ENCODE measurements at places on chromosomes 5 and 9. TPM values are rescaled to one million over a fixed set of nuclear protein-coding genes. Genes with fewer than 3 reads are reported as not detected.

DNA sequence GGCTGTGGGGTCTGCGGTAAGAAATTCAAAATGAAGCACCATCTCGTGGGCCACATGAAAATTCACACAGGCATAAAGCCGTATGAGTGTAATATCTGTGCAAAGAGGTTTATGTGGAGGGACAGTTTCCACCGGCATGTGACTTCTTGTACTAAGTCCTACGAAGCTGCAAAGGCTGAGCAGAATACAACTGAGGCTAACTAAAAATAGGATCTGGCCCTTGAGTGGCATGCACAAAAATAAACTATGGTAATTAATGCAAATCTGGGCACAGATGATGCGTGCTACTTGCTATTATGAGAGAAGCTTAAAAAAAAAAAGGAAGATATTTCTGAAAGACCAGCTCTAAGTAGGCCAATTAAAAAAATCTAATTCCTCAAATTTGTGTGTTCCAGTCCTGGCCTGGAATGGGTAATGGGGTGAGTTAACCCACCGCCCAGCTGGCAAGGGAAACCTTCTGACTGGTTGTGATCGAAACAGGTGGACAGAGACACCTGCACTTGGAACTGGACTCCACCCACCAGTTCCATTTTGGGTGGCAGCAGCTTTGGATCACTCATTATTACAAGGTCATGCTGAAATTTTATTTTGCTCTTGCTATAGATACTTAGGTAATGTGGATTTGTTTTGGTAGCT lies 26.6 kb upstream of the ZBTB34 start:
- peaks cover 7% of the 10 kb centered on the region for H3K36me3 ChIP-seq
- H3K27ac ChIP-seq = no peak overlapping the region
- H3K4me1 ChIP-seq = peaks cover 2% of the 10 kb centered on the region

The FOXB2 gene
- total RNA-seq = not detected

GRCh38 chr5:8773046-8773615 lies 772.7 kb downstream of the SEMA5A start:
- H3K27me3 ChIP-seq = no peaks in the 10 kb centered on the region
- no peaks in the 10 kb centered on the region for H3K4me1 ChIP-seq
- no peak overlapping the region for H3K4me3 ChIP-seq

DNA sequence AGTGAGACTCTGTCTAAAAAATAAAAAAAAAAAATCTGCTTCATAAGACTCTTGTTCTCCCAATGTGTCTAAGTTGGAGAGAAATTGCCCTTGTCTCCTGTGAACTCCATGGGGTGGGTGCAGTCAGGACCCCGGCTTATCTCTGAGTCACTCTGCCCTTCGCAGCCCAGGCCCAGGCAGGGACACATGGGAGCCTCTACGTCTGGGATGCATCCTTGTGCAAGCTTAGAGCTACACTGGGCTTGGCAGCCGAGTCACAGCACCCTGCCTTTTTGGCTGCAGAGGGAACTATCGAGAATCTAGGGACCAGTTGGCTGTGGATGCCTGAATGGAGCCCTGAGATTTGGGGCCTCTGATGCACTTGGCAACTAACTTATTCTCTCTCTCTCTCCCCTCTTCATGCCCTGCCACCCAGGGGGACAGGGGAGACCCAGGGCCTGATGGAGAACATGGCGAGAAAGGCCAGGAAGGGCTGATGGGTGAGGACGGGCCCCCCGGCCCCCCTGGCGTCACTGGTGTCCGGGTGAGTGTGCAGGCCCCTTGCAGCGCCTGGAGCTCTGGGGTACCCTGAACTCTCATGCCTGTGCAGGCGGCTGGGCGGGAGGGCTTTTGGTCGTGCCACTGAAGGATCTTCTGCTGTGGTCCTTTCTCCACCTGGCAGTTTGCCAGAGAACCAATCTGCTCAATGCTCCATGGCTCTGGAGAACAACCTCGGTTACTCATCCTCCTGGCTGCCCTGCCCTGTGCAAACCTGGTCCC lies 47.5 kb upstream of the ORM1 start:
- H3K4me1 ChIP-seq = no peaks in the 10 kb centered on the region
- H3K27me3 ChIP-seq = no peaks in the 10 kb centered on the region

DNA sequence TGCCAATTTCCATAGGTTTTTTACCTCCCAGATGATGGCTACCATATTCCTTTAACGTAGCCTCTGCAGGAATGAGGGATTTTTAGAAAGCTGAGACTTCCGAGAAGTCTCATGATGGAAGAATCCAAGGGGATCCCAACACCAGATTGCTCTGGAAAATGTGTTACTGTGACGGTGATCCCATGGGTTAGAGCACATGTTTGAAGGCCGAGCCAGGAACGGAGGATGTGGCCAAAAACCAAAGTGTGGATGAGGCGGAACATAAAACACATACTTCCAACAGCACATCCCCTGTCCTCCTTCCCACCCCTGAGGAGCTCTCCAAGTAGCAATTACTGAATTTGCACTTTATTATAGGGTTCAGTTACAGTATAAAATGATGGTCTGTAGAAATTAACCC lies 82.6 kb downstream of the GPR21 start:
- DNase-seq = no peak
- peaks cover 3% of the 10 kb centered on the region for H3K4me1 ChIP-seq
- H3K27ac ChIP-seq = no peak overlapping the region
- no peaks in the 10 kb centered on the region for H3K36me3 ChIP-seq
- H3K27me3 ChIP-seq = no peaks in the 10 kb centered on the region

- DNase-seq = no peak
- no peak overlapping the region for H3K4me3 ChIP-seq
- no peaks in the 10 kb centered on the region for H3K36me3 ChIP-seq
These were observed 6.6 kb upstream of the LMX1B start for GRCh38 chr9:126607086-126607485.

DNA sequence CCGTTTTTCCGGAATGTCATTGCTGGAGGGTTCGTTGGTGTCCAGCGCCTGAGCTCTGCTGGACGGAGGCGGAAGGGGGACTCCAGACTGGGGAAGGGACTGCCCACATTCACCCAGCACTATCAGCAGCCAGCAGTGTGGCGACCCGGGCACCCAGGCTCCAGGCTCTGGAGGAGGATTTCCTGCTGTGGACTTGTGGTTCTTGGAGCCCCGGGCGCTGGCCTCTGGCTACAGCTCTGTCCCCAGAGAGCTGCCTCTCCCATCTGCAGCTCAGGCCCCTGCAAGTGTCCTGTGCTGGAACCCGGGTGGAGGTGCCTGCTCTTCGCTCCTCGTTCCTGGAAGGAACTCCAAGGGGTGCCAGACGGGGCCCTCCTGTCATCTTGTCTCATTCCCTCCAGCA lies 152.6 kb downstream of the RGS3 start:
- H3K27me3 ChIP-seq = no peaks in the 10 kb centered on the region
- H3K4me3 ChIP-seq = no peak overlapping the region
- peak overlapping the region; percentile 94 for H3K27ac ChIP-seq
- no peaks in the 10 kb centered on the region for H3K4me1 ChIP-seq
- DNase-seq = no peak

The PDZD2 gene
- 18.0 TPM for total RNA-seq

- H3K27ac ChIP-seq = no peak within 1 kb of the TSS
- H3K27me3 ChIP-seq = no peaks in the 10 kb centered on the region
- no peaks in the 10 kb centered on the region for H3K4me1 ChIP-seq
- no peak for DNase-seq
- H3K4me3 ChIP-seq = peak within 1 kb of the TSS; percentile 37
- no peaks in the 10 kb centered on the region for H3K36me3 ChIP-seq
These were observed at the start of gene ARID3C for GRCh38 chr9:34628656-34629490. ARID3C (minus strand) TSS chr9:34629066; CDS start chr9:34628014, 1,052 bp downstream.

- peak; percentile 82 for DNase-seq
- H3K27ac ChIP-seq = no peak overlapping the region
- H3K4me3 ChIP-seq = no peak overlapping the region
- no peaks in the 10 kb centered on the region for H3K4me1 ChIP-seq
- H3K36me3 ChIP-seq = no peaks in the 10 kb centered on the region
- H3K27me3 ChIP-seq = no peaks in the 10 kb centered on the region
These were observed 45.4 kb upstream of the ZFR start for GRCh38 chr5:32489791-32490562.

DNA sequence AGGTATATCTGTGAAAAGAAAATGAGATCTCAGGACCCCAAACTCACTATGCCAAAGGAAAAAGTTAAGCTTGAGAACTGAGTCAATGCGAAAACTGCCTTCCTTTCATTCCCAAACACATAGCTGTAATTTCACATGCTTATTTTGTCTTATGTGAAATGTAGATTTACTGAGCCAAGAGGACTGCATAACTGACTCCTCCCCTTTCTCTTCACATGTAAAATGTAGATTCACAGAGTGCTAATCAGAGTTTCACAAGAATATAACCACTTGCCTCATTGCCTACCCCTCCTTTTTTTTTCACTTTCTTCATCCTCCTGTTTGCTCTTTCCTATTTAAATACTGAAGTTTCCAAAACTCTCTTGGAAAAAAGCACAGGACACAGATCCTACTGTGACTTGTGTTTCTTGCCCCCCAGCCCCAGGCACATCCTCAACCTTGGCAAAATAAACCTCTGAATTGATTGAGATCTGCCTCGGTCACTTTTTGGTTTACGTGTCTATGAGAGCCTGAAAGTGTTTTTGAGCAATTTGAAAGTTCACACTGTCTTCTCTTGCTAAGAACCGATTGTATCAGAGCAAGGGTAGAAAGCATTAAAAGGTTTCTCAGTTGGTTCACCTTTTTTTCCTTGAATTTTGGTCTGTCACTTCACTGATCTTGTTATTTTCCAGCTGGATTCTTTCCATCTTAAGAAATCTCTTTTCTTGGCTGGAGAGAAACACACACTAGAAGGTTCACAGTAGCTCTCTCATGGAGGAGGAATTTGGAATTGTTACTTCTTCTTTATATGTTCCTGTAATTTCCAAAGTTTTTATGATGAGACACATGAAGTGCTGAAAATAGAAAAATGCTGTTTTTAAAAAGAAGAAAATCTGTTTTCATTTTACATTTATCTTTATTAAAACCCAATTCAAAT lies 44.8 kb upstream of the SNAPC3 start:
- no peaks in the 10 kb centered on the region for H3K36me3 ChIP-seq
- H3K27me3 ChIP-seq = no peaks in the 10 kb centered on the region
- H3K4me3 ChIP-seq = no peak overlapping the region
- H3K4me1 ChIP-seq = no peaks in the 10 kb centered on the region
- DNase-seq = no peak
- no peak overlapping the region for H3K27ac ChIP-seq

GRCh38 chr5:36882250-36882649 lies 5.7 kb downstream of the NIPBL start:
- no peak overlapping the region for H3K27ac ChIP-seq
- H3K36me3 ChIP-seq = no peaks in the 10 kb centered on the region
- H3K4me3 ChIP-seq = no peak overlapping the region
- no peaks in the 10 kb centered on the region for H3K27me3 ChIP-seq
- DNase-seq = no peak

GRCh38 chr5:122413722-122414121 lies 101.7 kb downstream of the SNCAIP start:
- H3K27ac ChIP-seq = no peak overlapping the region
- no peak for DNase-seq
- H3K4me1 ChIP-seq = no peaks in the 10 kb centered on the region
- no peaks in the 10 kb centered on the region for H3K27me3 ChIP-seq
- H3K36me3 ChIP-seq = no peaks in the 10 kb centered on the region
- H3K4me3 ChIP-seq = no peak overlapping the region

The CTNND2 gene
- 0.24 TPM for total RNA-seq

The SH3GL2 gene
- total RNA-seq = not detected

The SNCB gene
- total RNA-seq = not detected

DNA sequence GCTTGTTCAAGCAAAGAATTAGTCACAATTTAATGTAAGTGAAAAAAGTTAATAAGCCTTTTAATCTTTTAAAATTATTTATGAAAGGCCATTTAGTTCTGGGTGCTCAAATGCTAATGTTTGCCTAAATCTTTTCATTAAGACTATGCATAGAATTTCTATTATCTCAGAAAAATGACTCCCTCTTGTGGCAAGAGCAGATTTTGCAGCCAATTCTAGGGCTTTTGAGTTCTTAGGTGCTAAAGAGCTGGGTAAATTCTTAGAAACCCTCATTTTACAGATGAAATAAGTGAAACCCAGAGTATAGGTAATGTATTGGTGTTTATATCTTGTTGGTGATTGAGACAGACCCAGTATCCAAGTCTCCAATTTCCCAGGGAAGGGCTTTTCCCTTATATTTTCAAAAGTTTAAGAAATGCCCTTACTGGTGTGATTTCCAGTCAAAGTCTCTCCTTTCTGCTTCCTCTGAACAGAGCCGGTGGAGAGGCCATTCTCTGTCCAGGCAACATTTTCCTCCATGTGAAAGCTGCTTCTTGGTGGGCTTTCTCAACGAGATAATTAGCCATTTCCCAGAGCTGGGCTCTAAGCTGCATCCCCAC lies 24.1 kb upstream of the PCSK5 start:
- no peaks in the 10 kb centered on the region for H3K36me3 ChIP-seq
- H3K4me3 ChIP-seq = no peak overlapping the region
- H3K27ac ChIP-seq = no peak overlapping the region

The C9orf50 gene
- 0.62 TPM for total RNA-seq

DNA sequence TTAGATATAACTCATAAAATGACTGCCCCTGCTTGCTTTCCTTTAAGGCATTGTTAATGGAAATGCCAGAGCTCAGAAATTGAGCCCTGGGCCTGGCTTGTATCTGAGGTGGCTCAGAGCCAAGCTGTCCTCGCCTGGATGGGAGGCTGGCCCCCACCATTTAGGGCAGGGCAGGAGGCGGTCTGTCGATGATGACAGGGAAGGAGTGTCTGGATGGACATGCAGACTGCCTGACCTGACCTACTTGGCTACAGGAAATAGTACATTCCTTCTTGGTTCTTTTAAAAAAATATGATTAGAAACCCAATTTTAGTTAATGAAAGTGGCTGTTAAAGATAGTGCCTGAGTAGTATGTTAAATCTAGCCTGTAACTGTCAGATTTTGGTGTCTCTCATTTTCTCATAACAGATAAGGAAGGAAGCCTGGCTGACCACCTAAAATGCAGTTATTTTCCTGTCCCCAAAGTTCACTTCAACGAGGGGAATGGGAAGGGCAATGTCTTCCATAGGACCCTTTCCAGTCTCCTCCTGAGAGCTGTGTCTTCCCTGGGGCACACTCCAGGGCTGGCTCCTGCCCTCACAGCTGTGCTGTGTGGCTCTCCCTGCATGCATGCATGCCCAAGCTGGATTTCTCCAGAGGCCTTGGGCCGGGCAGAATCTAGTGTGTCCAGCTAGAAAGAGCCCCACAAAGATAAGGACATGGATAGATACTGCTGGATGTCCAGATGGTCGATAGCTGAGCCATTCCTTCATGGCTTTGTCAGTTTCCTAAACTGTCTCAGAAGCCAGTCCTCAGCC lies 42.3 kb downstream of the MACROH2A1 start:
- no peaks in the 10 kb centered on the region for H3K4me1 ChIP-seq
- H3K36me3 ChIP-seq = no peaks in the 10 kb centered on the region
- H3K27me3 ChIP-seq = no peaks in the 10 kb centered on the region
- no peak overlapping the region for H3K4me3 ChIP-seq
- DNase-seq = peak; percentile 87
- no peak overlapping the region for H3K27ac ChIP-seq

- DNase-seq = no peak
- no peaks in the 10 kb centered on the region for H3K36me3 ChIP-seq
- no peak overlapping the region for H3K27ac ChIP-seq
- H3K4me1 ChIP-seq = no peaks in the 10 kb centered on the region
- H3K4me3 ChIP-seq = no peak overlapping the region
These were observed 590.4 kb upstream of the PTGER4 start for GRCh38 chr5:40089269-40089668.

GRCh38 chr9:71897577-71897976 lies 13.4 kb downstream of the ABHD17B start:
- H3K4me3 ChIP-seq = no peak overlapping the region
- no peaks in the 10 kb centered on the region for H3K36me3 ChIP-seq
- H3K4me1 ChIP-seq = peaks cover 2% of the 10 kb centered on the region
- no peak overlapping the region for H3K27ac ChIP-seq
- H3K27me3 ChIP-seq = no peaks in the 10 kb centered on the region

Data from aorta (tissue), 5 donors.